Left ventricle myocardium inferior (tissue), 1 donor: ENCODE measurements at places on chromosomes 11 and 22.
A peak's percentile ranks its signal among the peaks of the same experiment; 100 is the strongest.

GRCh38 chr22:37386441-37386840, 40.8 kb downstream of the ELFN2 start:
- H3K27ac ChIP-seq: no peak overlapping the region
- no peaks in the 10 kb centered on the region for H3K4me1 ChIP-seq
- no peaks in the 10 kb centered on the region for H3K36me3 ChIP-seq
- peaks cover 76% of the 10 kb centered on the region for H3K27me3 ChIP-seq
- no peak overlapping the region for H3K4me3 ChIP-seq
- no peak for DNase-seq

GRCh38 chr11:72072348-72072747, 8.0 kb downstream of the NUMA1 start:
- H3K36me3 ChIP-seq: peaks cover 7% of the 10 kb centered on the region
- no peak overlapping the region for H3K27ac ChIP-seq
- no peaks in the 10 kb centered on the region for H3K27me3 ChIP-seq
- no peak overlapping the region for H3K4me3 ChIP-seq
- H3K4me1 ChIP-seq: peaks cover 44% of the 10 kb centered on the region

- no peak for DNase-seq
- H3K4me1 ChIP-seq: no peaks in the 10 kb centered on the region
- no peaks in the 10 kb centered on the region for H3K27me3 ChIP-seq
- no peak overlapping the region for H3K27ac ChIP-seq
- H3K4me3 ChIP-seq: no peak overlapping the region
Measured at GRCh38 chr11:16973338-16973964, 40.8 kb downstream of the PLEKHA7 start.

DNA sequence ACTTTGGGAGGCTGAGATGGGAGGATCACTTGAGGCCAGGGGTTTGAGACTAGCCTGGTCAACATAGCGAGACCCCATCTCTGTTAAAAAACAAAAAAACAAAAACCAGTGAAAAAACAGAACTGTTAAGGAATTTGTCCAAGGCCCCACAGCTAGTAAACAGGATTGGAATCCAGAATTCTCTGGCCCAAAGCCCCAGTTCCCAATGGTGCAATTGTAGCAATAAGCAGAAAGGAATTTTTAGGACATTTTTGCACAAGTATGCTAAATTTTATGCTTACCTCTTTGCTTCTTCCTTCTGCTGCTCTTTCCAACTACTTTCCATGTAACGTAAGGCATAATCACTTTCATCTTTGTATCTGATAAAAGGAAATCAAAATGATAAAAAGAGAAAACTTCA, 11.6 kb downstream of the MISFA start:
- no peaks in the 10 kb centered on the region for H3K27me3 ChIP-seq
- H3K36me3 ChIP-seq: peaks cover 70% of the 10 kb centered on the region
- no peak for DNase-seq
- H3K4me3 ChIP-seq: no peak overlapping the region

DNA sequence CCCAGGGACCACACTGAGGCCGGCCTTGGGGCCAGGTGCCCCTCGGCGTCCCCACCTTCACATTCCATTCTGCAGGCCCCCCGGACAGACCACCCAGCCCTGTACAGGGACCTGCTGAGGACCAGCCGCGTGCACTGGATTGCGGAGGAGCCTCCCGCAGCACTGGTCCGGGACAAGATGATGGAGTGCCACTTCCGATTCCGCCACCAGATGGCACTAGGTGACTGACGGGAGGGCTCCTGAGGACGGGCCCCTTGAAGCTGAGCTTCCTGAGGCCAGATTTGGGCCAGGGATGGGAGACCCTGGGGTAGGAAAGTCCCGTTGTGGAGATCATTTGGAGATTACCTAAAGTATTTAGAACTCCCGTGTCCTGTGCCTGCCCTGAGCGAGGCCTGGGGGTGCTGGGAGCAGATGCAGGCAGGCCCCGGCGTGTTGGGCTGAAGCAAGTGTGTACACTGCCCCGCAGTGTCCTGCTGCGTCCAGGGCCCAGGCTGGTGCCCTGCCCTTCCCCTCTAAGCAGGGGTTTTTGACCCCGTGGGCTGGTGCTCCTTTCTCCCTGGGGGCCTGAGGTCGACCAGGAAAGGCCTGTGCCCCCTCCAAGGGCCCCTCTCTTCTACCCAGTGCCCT, 20.0 kb downstream of the TRMU start:
- H3K27me3 ChIP-seq: no peaks in the 10 kb centered on the region
- peaks cover 47% of the 10 kb centered on the region for H3K4me1 ChIP-seq
- peaks cover 65% of the 10 kb centered on the region for H3K36me3 ChIP-seq
- H3K4me3 ChIP-seq: no peak overlapping the region
- peak overlapping the region; percentile 91 for H3K27ac ChIP-seq

- H3K4me3 ChIP-seq: no peak overlapping the region
- no peaks in the 10 kb centered on the region for H3K36me3 ChIP-seq
- H3K4me1 ChIP-seq: peaks cover 13% of the 10 kb centered on the region
- H3K27ac ChIP-seq: peak overlapping the region; percentile 34
- no peaks in the 10 kb centered on the region for H3K27me3 ChIP-seq
Measured at GRCh38 chr11:128153697-128154048, 433.7 kb downstream of the ETS1 start.

DNA sequence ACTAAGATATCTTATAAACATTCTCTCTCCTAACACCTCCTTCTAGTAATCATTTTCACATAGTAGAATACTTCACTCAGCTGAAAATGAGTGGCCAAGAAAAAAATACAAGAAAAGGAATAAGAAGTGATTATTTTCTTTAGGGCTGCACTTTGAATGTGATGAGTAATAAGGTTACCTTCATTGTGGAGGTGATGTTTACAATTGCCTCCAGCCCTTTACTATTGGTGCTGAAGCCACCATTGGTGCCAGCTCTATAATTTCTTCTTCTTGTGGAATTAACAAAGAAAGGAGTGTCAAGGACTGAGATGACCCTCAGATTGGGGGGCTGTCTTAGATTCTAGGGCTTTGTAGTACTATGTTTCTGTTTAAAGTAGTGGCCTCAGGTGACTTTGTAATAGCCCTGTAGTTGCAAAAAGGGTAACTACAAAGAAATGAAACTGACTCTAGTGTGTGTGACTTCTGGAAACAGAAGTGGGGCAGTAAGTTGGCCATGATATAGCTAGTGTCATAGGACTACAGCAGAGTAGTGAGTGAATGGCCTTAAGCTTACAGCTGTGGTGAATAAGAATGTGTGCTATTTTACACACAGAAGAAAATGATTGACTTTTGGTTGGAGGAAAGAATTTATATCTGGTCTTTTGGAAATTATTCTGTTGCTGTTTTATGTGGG, 287.2 kb downstream of the TMEM135 start:
- no peak for DNase-seq
- no peak overlapping the region for H3K4me3 ChIP-seq
- H3K4me1 ChIP-seq: peaks cover 6% of the 10 kb centered on the region
- peaks cover 46% of the 10 kb centered on the region for H3K36me3 ChIP-seq
- no peaks in the 10 kb centered on the region for H3K27me3 ChIP-seq

GRCh38 chr22:29660021-29660420, 56.6 kb downstream of the NF2 start:
- DNase-seq: no peak
- H3K27ac ChIP-seq: no peak overlapping the region
- H3K36me3 ChIP-seq: peaks cover 92% of the 10 kb centered on the region
- no peaks in the 10 kb centered on the region for H3K27me3 ChIP-seq
- no peak overlapping the region for H3K4me3 ChIP-seq
- H3K4me1 ChIP-seq: peaks cover 5% of the 10 kb centered on the region

DNA sequence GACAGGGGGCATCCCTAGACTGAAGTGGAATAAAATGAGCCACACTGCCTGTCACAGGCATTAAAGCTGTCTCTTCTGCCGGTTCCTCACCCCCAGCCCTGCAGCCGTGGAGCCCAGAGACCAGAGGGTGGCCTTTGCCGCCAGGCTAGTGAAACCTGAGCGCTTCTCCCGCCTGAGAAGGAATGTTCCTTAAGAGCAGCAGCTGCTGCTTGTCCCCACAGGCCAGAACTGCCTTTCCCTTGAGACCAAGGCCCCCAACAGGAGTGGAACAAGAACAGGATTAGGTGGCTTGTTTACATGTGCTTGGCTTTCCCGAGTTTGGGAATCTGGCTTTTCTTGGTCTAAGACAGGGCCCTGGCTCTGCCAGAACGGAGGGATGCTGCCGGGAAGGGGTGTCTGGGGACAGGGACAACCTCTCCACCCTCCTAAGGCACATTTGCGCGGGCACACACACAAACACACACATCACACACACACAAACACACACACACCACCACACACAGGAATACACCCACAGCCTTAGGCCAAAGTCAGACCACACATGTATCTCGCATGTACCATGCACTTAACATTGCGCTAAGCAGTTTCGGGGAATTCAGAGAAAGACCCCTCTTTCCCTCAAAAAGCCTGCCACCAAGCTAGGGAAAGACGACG, 91.8 kb downstream of the FEZ1 start:
- peak overlapping the region; percentile 34 for H3K4me3 ChIP-seq
- peaks cover 3% of the 10 kb centered on the region for H3K27me3 ChIP-seq
- no peaks in the 10 kb centered on the region for H3K36me3 ChIP-seq
- no peak overlapping the region for H3K27ac ChIP-seq
- no peak for DNase-seq

DNA sequence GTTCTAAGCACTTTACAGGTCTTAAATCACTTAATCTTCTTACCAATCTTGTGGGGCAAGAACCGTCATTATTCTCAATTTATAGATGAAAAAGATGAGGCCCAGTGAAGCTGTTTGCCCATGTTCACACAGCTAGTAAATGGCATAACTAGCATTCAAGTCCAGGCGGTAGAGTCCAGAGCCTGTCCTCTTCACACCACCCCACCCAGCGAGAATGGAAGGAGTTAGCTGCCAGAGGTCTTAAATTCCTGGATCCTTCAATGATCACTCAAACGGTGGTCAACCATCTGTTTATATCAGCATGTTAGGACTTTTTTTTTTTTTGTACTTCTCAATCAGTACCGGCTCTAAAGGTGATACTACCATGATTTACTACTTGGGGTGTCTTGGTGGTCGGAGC, 43.3 kb downstream of the PARVA start:
- no peak for DNase-seq
- H3K4me1 ChIP-seq: peaks cover 35% of the 10 kb centered on the region
- H3K27me3 ChIP-seq: no peaks in the 10 kb centered on the region
- no peak overlapping the region for H3K27ac ChIP-seq
- no peaks in the 10 kb centered on the region for H3K36me3 ChIP-seq

- no peaks in the 10 kb centered on the region for H3K36me3 ChIP-seq
- no peaks in the 10 kb centered on the region for H3K4me1 ChIP-seq
- H3K27me3 ChIP-seq: peaks cover 18% of the 10 kb centered on the region
- no peak overlapping the region for H3K27ac ChIP-seq
- DNase-seq: no peak
Measured at GRCh38 chr11:102936864-102937509, 18.5 kb downstream of the MMP13 start.

GRCh38 chr22:23391022-23391421, 189.1 kb downstream of the IGLL1 start:
- peaks cover 18% of the 10 kb centered on the region for H3K27me3 ChIP-seq
- no peak overlapping the region for H3K27ac ChIP-seq
- no peaks in the 10 kb centered on the region for H3K36me3 ChIP-seq
- no peaks in the 10 kb centered on the region for H3K4me1 ChIP-seq
- no peak for DNase-seq
- H3K4me3 ChIP-seq: no peak overlapping the region

GRCh38 chr11:95070471-95070870, 3.8 kb downstream of the SRSF8 start:
- H3K4me3 ChIP-seq: no peak overlapping the region
- peaks cover 60% of the 10 kb centered on the region for H3K4me1 ChIP-seq
- DNase-seq: no peak

DNA sequence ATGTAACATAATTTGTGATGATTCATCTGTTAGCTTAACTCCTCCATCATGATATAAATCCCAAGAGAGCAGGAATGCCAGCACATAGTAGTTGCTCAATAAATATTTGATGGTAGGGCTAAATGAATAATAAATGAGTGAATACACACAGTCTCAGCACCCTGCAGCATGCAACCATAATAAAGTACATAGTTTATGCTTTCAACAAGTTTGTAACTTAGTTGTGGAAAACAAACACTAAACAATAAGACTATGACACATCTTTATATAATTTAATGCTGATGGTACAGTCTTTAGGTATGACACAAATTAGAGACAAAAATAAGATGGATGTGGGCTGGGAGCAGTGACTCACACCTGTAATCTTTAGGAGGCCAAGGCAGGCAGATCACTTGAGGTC, 3.8 kb downstream of the ALKBH8 start:
- H3K36me3 ChIP-seq: peaks cover 19% of the 10 kb centered on the region
- no peak overlapping the region for H3K4me3 ChIP-seq
- peaks cover 43% of the 10 kb centered on the region for H3K4me1 ChIP-seq
- no peak for DNase-seq

DNA sequence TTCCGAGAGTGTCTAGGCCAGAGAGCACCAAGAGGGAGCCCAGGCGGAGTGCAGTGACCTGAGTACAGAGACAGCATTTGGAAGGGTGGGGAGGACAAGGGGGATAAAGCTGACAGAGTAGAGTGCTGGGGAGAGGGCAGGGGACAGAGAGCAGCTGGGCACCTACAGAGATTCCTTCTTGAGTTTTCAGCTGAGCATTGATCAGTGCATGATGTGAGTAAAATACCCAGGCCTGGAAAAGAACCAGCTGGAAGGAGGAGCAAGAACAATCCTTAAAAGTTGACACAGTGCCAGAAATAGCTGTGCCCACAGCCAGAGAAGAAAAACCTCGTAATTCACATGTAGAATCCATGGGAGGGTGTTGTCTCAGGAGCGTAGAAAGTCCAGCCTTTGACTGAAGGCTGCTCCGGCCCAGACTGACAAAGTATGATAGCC, 33.9 kb upstream of the PANX2 start:
- peaks cover 7% of the 10 kb centered on the region for H3K4me1 ChIP-seq
- DNase-seq: no peak
- no peak overlapping the region for H3K27ac ChIP-seq
- no peaks in the 10 kb centered on the region for H3K36me3 ChIP-seq
- H3K27me3 ChIP-seq: peaks cover 35% of the 10 kb centered on the region
- H3K4me3 ChIP-seq: no peak overlapping the region

GRCh38 chr11:93216511-93217101, 18.8 kb upstream of the SLC36A4 start:
- H3K27me3 ChIP-seq: no peaks in the 10 kb centered on the region
- no peak overlapping the region for H3K4me3 ChIP-seq
- no peaks in the 10 kb centered on the region for H3K4me1 ChIP-seq
- no peak for DNase-seq
- no peak overlapping the region for H3K27ac ChIP-seq

GRCh38 chr11:128359515-128359914, 227.8 kb downstream of the ETS1 start:
- peaks cover 26% of the 10 kb centered on the region for H3K4me1 ChIP-seq
- no peak for DNase-seq
- H3K36me3 ChIP-seq: no peaks in the 10 kb centered on the region
- H3K27ac ChIP-seq: no peak overlapping the region
- H3K4me3 ChIP-seq: no peak overlapping the region
- H3K27me3 ChIP-seq: no peaks in the 10 kb centered on the region

GRCh38 chr11:1603629-1604028, 4.6 kb downstream of the KRTAP5-3 start:
- no peak for DNase-seq
- peaks cover 6% of the 10 kb centered on the region for H3K4me1 ChIP-seq
- H3K27ac ChIP-seq: no peak overlapping the region

- no peak for DNase-seq
- H3K4me3 ChIP-seq: no peak overlapping the region
- no peaks in the 10 kb centered on the region for H3K27me3 ChIP-seq
- H3K27ac ChIP-seq: peak overlapping the region; percentile 89
- peaks cover 45% of the 10 kb centered on the region for H3K4me1 ChIP-seq
Measured at GRCh38 chr11:130181295-130182272, 22.0 kb downstream of the ST14 start.
